ENCODE measurements at places on chromosomes 5 and 9. TPM values are rescaled to one million over a fixed set of nuclear protein-coding genes. Genes with fewer than 3 reads are reported as not detected.

Gene ADAMTS13
- total RNA-seq: 1.3 TPM

GRCh38 chr9:130987738-130988399 is 21.1 kb upstream of the LAMC3 start:
- no peak overlapping the region for H3K4me3 ChIP-seq
- no peaks in the 10 kb centered on the region for H3K36me3 ChIP-seq
- no peaks in the 10 kb centered on the region for H3K27me3 ChIP-seq
- no peak for DNase-seq

Gene TMEM38B
- 15.1 TPM for total RNA-seq

DNA sequence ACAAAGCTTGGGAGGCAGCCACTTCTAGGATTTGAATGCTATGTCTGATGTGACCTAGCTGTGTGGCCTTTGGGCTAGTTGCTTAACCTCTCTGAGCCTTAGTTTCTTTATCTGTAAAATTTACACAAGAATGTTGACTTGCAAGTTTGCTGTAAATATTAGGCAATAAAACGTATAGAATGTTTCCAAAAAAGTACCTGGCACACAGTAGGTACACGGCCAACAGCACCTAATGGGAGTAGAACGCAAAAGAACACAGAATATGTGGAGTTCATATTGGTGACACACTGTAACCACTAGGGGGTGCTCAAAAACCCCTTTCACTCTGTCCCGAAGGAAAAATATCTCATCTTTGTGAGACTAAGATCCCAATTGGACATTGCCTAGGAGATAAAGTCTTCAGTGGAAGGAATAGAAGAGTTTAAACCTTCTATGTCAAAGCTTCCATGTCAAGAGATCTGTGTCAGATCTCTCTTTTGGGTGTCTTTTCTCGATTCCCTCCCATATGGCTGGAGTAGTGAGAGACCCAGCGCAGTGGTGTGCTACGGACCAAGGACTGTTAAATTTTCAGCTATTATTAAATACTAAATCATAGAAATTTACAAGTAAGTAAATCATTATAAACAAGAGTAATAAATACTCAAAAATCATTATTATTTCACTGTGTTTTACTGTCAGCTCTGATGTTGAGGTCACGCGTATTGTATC is 145.4 kb upstream of the RAD23B start:
- no peak overlapping the region for H3K27ac ChIP-seq
- H3K4me1 ChIP-seq: peaks cover 6% of the 10 kb centered on the region
- DNase-seq: no peak
- H3K27me3 ChIP-seq: no peaks in the 10 kb centered on the region
- no peak overlapping the region for H3K4me3 ChIP-seq

- no peak for DNase-seq
- peaks cover 14% of the 10 kb centered on the region for H3K27me3 ChIP-seq
- no peak overlapping the region for H3K27ac ChIP-seq
- peak overlapping the region; percentile 52 for H3K4me3 ChIP-seq
- peaks cover 18% of the 10 kb centered on the region for H3K4me1 ChIP-seq
- H3K36me3 ChIP-seq: no peaks in the 10 kb centered on the region
These were observed 861 bp downstream of the NTRK2 start for GRCh38 chr9:84670138-84671041.

Gene LURAP1L
- 28.8 TPM for total RNA-seq

GRCh38 chr5:41670854-41671479 is 160.6 kb upstream of the PLCXD3 start:
- no peak overlapping the region for H3K27ac ChIP-seq
- peaks cover 4% of the 10 kb centered on the region for H3K4me1 ChIP-seq
- DNase-seq: no peak

Gene ACER2
- total RNA-seq: 4.1 TPM

- H3K4me3 ChIP-seq: peak overlapping the region; percentile 67
- no peaks in the 10 kb centered on the region for H3K36me3 ChIP-seq
- H3K27ac ChIP-seq: no peak overlapping the region
- H3K4me1 ChIP-seq: peaks cover 26% of the 10 kb centered on the region
These were observed 676 bp upstream of the OCLN start for GRCh38 chr5:69491838-69492390.

- DNase-seq: no peak
- H3K4me3 ChIP-seq: no peak overlapping the region
- H3K27me3 ChIP-seq: no peaks in the 10 kb centered on the region
These were observed 1992.3 kb downstream of the MAT2B start for GRCh38 chr5:165497707-165498106.

Gene HAVCR1
- total RNA-seq: 0.17 TPM

Gene SH3TC2
- total RNA-seq: 0.84 TPM

GRCh38 chr5:170408226-170408625 is 19.1 kb upstream of the KCNMB1 start:
- no peaks in the 10 kb centered on the region for H3K27me3 ChIP-seq
- DNase-seq: no peak
- no peak overlapping the region for H3K27ac ChIP-seq
- H3K4me3 ChIP-seq: no peak overlapping the region
- H3K36me3 ChIP-seq: no peaks in the 10 kb centered on the region

- no peak overlapping the region for H3K27ac ChIP-seq
- H3K4me3 ChIP-seq: no peak overlapping the region
- H3K27me3 ChIP-seq: no peaks in the 10 kb centered on the region
- DNase-seq: no peak
- no peaks in the 10 kb centered on the region for H3K36me3 ChIP-seq
These were observed 233.3 kb downstream of the CDH9 start for GRCh38 chr5:26805076-26805475.

- H3K27ac ChIP-seq: no peak overlapping the region
- no peak for DNase-seq
- no peaks in the 10 kb centered on the region for H3K4me1 ChIP-seq
- no peaks in the 10 kb centered on the region for H3K27me3 ChIP-seq
- no peak overlapping the region for H3K4me3 ChIP-seq
- H3K36me3 ChIP-seq: no peaks in the 10 kb centered on the region
These were observed 307.6 kb downstream of the GLIS3 start for GRCh38 chr9:3992222-3992621.

DNA sequence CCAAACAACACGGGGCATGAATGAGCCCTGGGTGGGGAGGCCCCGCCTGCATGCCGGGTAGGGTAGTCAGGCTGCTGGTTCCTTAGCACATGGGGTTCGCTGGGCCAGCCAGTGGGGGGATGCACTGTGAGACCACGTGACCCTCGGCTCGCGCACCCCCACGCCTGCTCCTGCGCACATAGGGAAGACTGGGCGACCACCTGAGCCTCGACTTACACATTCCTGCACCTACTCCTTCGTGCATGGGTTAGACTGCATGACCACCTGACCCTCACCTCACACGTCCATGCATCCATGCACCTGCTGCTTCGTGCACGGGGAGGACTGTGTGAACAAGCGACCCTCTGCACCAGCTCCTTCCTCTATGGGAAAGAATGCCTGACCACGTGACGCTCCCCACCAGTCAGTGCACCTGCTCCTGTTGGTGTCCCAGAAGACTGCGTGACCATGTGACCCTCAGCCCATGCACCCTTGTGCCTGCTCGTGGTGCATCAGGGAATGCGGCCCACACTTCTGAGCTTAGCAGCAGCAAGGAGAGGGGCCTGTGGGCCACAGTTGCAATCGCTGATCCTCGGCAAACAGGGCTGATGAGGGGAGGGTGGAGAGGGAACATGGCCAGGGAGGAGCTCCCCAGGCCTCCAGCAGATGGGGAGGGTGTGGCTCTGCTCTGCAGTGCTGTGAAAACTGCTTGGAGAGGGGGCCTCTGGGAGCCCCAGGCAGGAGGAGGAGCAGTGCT is 18.1 kb downstream of the LPCAT1 start:
- no peak for DNase-seq
- no peak overlapping the region for H3K27ac ChIP-seq
- H3K36me3 ChIP-seq: peaks cover 5% of the 10 kb centered on the region
- H3K4me1 ChIP-seq: peaks cover 28% of the 10 kb centered on the region
- no peaks in the 10 kb centered on the region for H3K27me3 ChIP-seq

DNA sequence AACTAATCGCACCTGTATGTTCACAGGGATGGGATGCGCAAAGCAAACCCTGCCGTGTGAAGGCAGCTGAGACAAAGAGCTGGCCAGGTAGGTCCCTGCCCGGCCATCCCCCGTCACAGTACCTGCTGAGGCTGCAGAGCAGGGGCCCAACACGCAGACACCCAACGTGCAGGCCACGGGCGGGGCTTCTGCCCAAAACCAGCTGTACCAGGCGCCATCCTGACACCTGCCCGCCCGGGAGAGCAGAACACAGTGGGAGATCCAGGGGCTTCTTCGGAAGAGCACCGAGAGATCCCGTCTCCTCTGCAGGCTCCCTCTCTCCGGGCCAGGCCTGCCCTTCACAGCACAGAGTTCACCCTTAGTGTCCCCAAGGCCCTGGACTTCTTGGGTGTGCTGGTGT is 28.4 kb downstream of the ABO start:
- no peak for DNase-seq
- no peaks in the 10 kb centered on the region for H3K36me3 ChIP-seq
- H3K4me3 ChIP-seq: no peak overlapping the region
- H3K27me3 ChIP-seq: no peaks in the 10 kb centered on the region

DNA sequence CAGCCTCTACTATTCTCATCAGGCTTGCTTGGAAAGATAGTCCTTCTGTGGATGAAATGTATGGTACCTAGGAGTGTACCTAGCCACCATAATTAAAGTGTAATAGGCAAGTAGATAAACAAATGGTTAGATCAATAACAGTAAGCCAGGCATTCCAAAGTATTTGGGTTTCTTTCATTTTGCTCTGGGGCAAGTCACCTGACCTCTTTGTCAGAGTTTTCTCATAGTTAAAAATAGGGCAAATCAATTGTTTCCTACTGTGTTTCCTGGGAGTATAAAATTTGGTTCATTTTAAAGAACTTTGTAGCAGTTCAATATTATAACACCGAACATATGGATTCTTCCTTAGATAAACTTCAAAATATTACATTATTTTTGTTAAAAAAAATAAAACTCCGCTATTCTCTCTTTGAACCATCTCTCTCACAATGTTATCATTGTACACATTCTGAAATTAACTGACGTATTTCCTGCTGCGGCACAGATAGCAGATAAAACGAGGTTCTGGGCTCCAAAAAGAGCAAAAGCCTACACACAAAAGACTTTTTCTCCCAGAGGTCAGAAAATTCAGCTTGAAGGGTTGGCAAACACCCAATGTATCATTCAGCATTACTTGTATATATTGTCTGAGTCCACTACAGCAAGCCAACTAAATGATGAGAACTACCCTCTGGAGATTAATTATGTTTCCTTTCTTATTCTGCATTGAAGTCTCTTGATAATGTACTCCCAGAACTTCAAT is 267.9 kb downstream of the COX7C start:
- no peak for DNase-seq
- no peaks in the 10 kb centered on the region for H3K36me3 ChIP-seq
- H3K27me3 ChIP-seq: no peaks in the 10 kb centered on the region
- no peaks in the 10 kb centered on the region for H3K4me1 ChIP-seq
- H3K27ac ChIP-seq: no peak overlapping the region

DNA sequence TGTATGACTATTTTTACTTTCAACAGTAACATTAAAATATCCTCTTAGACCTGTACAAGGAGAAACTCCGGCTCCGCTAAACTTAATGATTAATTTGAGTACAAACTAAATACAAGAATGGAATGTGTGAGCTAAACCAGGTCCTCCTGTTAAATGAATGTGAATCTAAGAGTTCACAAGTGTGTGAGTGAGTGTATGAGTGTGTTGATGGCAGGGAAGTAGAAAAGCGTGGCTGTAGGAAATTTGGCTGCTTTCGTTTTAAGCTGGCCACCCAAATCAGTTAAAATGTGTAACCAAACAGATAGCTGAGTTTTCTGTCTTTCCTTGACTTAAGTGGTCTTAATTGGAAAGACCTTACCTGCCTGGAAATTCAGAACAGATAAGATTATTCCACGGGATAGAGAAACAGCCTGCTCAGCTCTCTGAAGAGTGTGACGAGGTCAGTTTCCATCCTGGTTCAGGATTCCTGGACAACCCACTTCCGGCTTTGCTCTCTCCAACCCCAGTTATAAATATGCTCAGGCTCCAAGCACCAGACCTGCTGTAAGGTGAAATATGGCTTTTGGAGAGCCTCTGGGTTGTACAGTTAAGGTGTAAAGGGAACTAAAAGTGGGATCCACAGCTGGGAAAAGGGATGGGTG is 908.6 kb upstream of the EDIL3 start:
- H3K27me3 ChIP-seq: no peaks in the 10 kb centered on the region
- no peaks in the 10 kb centered on the region for H3K4me1 ChIP-seq
- peak overlapping the region; percentile 42 for H3K27ac ChIP-seq

Gene PCDHB14
- total RNA-seq: 7.8 TPM

- no peak overlapping the region for H3K4me3 ChIP-seq
- H3K27me3 ChIP-seq: no peaks in the 10 kb centered on the region
- DNase-seq: no peak
- no peak overlapping the region for H3K27ac ChIP-seq
- H3K36me3 ChIP-seq: no peaks in the 10 kb centered on the region
These were observed 576.2 kb upstream of the CLINT1 start for GRCh38 chr5:158435161-158435616.

DNA sequence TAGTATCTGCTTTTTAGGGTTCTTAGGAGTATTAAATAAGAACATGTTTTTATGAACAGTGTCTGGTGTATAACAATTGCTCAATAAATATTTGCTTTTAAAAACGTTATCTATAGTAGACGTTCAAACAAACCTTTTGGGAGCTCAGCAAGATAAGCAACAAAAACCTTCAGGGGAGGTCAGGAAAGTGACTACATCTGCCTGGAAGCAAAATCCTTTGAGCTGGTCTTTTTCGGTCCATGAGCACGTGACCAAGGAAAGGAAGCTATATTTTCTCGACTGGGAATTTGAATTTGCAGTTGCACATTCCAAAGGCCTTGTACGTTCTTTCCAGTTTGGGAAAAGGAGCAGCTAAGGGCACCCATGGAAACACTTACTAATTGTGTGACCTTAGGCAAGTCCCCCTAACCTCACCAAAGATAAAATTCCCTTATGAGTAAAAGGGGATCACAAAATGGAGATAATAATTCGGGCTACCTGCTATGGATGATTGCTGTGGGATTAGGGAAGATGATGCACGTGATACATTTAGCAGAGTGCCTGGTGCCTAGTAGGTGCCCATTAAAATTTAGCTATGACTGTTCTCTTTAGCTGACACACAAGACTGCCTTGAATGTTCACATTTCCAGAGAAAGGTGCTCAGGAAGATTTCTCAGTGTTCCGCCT is 45.4 kb downstream of the PTTG1 start:
- no peaks in the 10 kb centered on the region for H3K36me3 ChIP-seq
- H3K27ac ChIP-seq: no peak overlapping the region
- peak overlapping the region; percentile 51 for H3K4me3 ChIP-seq
- peaks cover 15% of the 10 kb centered on the region for H3K4me1 ChIP-seq

Gene DDX41
- total RNA-seq: 66.9 TPM

GRCh38 chr5:37740331-37741066 is 99.3 kb downstream of the GDNF start:
- peaks cover 6% of the 10 kb centered on the region for H3K4me1 ChIP-seq
- no peaks in the 10 kb centered on the region for H3K27me3 ChIP-seq
- peaks cover 4% of the 10 kb centered on the region for H3K36me3 ChIP-seq
- DNase-seq: no peak
- H3K27ac ChIP-seq: peak overlapping the region; percentile 35

Gene TRPM3
- not detected for total RNA-seq

GRCh38 chr9:73349476-73349875 is 197.8 kb downstream of the ANXA1 start:
- H3K4me1 ChIP-seq: no peaks in the 10 kb centered on the region
- DNase-seq: no peak
- no peak overlapping the region for H3K4me3 ChIP-seq
- no peaks in the 10 kb centered on the region for H3K36me3 ChIP-seq

Gene CD72
- total RNA-seq: 1.4 TPM

Gene TRMO
- 19.2 TPM for total RNA-seq

Gene MUSK
- total RNA-seq: 3.5 TPM

Gene CNTFR
- total RNA-seq: 1.2 TPM

- H3K27me3 ChIP-seq: no peaks in the 10 kb centered on the region
- H3K4me1 ChIP-seq: peaks cover 6% of the 10 kb centered on the region
- no peak within 1 kb of the TSS for H3K27ac ChIP-seq
These were observed at the start of gene LIX1 for GRCh38 chr5:97142521-97143254. Gene LIX1, minus strand, starts transcription at chr5:97142611. Its CDS starts 35 bp downstream, at chr5:97142576.

- peaks cover 7% of the 10 kb centered on the region for H3K36me3 ChIP-seq
- DNase-seq: no peak
- H3K4me3 ChIP-seq: no peak overlapping the region
- no peaks in the 10 kb centered on the region for H3K27me3 ChIP-seq
These were observed 1.9 kb downstream of the FGF1 start for GRCh38 chr5:142683881-142684505.
